AG04450 (cell line): ENCODE measurements at places on chromosomes 5 and 9.

GRCh38 chr5:173318881-173319620, 9.2 kb downstream of the STC2 start:
- no peak for DNase-seq

- no peak for DNase-seq
Observed at GRCh38 chr9:105957830-105958229, 263.5 kb downstream of the TMEM38B start.

GRCh38 chr9:36456480-36457065, 56.5 kb upstream of the RNF38 start:
- DNase-seq, result no peak

DNA sequence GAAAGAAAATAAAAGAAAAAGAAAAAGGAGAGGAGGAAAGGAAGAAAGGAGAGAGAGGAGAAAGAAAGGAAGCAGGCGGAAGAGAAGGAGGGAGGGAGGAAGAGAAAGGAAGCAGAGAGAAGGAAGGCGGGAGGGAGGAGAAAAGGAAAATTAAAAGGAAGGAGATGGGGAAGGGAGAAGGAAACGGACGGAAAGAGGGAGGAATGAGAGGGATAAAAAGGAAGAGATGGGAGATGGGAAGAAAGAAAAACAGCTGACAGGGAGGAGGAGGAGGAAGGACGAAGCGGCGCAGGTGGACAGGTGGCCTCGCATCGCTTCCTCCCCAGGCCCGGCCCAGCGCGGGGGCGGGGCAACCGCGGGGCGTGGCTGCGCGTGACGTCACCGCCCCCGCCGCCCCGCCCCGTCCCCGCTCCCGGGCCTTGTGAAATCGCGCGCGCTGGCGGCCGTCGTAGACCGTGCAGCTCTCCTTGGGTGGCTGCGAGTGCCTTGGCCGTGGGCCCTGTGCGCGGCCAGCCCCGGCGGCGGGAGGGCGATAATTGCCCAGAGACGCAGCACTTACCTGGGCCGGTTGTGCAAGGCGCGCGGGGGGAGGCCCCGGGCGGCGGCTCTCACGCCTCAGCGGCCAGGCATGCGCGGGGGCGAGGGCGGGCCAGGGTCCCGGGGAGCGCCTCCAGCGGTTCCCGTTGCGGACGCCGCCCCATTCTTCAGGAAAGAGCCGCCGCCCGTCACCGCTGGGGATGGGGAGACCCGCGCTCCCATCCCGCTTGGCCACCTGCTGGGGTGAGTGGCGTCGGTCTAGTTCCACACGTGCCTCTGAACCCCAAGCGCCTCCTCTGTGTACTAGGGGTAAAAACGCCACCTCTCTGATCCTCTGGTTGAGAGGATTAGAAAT, 49.6 kb upstream of the FOXE1 start:
- DNase-seq, result no peak

- no peak for DNase-seq
Observed at GRCh38 chr5:111854186-111854585, 97.2 kb upstream of the NREP start.

DNA sequence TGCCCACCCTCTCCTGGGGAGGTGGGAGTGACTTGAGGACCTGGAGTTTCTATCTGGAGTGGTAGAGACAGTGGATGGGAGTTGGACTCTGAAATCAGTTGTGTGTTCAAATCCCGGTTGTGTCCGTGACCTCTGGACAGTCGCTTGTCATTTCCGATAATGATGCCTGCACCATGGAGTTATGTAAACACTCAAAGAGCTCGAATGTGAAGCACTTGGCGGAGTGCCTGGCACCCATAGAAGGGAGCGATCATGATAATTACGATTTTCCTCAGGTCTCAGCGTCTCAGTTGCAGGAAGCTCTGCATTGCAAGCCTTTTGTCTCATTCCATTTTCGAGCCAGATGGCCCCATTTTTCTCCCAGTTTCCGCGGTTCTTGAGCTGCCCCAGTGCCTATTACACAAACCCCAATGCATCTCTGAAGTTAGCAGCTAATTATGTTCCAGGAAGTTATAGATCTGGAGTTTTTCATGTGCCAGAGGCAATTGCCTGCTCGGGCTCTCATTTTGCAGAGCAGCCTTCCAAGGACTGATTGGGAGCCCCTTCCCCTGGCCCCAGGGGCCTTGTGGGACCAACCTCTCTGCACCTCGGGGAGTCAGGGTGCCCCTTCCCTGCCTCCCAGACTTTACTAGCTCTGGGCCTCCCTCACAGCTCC, 175.5 kb upstream of the MVB12B start:
- DNase-seq, result no peak

DNA sequence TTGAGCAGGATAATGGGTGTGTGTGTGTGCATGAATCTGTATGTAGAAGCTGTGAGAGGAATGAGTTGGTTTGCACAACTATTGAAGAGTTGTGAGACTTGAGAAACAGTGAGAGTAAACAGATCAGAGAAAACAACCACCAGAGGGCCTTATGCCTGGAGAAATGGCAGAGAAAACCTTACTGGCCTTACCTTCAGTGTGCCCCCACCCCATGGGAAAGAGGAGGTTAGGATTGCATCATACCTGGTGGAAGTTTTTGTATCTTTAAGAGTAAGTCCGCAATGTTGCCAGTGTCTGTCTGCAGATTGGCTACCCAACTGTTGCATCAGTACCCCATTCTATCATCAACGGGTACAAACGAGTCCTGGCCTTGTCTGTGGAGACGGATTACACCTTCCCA, 1909.4 kb upstream of the WWC1 start:
- DNase-seq, result no peak
